ENCODE measurements at places on chromosomes 3 and 15.
A peak's percentile ranks its signal among the peaks of the same experiment; 100 is the strongest.

- DNase-seq, result no peak
Observed at GRCh38 chr3:135633078-135633477, 332.4 kb upstream of the PPP2R3A start.

DNA sequence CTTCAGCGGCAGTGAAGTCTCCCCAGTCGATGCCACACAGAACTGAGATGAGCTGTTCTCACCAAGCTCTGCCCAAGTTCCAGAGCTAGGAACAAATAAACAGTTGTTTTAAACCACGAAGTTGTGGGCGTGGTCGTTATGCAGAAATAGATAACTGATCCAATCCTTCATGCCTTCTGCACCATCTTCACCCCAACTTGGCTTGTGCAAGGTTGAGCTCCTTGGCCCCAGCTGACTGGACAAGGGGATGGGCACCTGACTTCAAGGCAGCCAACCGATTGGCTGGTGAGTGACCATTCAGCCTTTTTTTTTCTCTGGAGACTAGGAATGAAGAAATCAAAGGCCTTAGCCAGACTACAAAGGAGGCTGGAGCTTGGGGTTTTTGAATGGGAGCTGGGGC is 23.9 kb downstream of the LINGO1 start:
- no peak for DNase-seq

DNA sequence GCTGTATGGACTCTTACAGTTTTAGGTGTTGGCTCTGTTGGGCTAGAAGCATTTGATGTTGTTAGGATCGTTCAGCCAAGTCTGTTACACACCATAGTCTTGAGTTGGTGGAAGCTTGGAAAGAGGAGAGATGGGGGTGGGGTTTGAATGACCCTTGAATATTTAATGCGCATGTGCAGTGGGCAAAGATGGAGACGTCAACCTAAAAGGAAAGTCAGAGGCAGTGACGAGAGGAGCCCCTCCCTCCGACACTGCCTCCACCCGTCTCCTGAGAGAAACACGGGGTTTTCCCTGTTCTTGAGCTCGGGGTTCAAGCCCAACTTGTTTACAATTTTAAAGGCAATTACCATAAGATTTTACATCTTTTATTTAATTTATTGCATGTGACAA is 311.4 kb downstream of the SHQ1 start:
- DNase-seq, result no peak

GRCh38 chr15:82804575-82804949 is 1.3 kb downstream of the FSD2 start:
- no peak for DNase-seq

GRCh38 chr3:153590051-153590450 is 428.0 kb downstream of the RAP2B start:
- DNase-seq, result no peak

- no peak for DNase-seq
Observed at GRCh38 chr15:33547876-33548275, 237.1 kb downstream of the RYR3 start.

GRCh38 chr3:38117748-38118420 is 19.0 kb downstream of the ACAA1 start:
- peak; percentile 78 for DNase-seq

DNA sequence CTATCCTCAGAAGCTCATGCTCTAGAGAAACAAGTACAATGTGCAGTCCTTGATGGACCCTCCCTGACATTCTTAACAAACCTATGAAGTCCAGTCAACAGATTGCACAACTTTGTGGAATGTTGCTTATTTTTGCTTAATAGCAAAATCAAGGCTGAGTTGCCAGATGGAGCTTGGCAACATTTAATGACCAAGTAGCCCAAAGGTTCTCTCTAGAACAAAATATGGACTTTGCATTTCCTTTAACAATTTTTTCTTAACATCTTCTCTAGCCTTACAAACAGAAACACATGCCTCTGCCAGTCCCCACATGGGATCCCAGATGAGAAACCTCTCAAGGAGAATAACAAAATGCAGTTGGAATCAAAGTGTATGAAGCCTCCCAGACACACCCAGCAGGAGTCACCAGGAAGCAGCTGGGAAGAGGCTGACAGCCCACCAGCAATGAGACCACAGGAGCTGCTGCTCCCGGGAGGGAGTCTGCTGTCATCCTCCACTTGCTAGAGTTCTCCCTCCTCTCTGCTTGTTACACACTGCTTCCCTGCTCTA is 422.5 kb upstream of the CDIN1 start:
- no peak for DNase-seq

DNA sequence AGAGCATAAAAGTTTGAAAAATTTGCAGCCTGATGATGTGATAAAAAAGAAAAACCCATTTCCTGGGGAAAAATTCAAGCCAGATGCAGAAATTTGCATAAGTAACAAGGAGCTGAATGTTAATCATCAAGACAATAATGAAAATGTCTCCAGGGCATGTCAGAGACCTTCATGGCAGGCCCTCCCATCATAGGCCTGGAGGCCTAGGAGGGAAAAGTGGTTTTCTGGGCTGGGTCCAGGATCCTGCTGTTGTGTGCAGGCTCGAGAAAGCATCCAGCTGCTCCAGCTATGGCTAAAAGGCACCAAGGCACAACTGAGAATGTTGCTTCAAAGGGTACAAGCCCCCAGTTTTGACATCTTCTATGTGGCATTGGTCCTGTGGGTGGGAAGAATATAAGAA is 1014.0 kb downstream of the SI start:
- DNase-seq, result no peak

DNA sequence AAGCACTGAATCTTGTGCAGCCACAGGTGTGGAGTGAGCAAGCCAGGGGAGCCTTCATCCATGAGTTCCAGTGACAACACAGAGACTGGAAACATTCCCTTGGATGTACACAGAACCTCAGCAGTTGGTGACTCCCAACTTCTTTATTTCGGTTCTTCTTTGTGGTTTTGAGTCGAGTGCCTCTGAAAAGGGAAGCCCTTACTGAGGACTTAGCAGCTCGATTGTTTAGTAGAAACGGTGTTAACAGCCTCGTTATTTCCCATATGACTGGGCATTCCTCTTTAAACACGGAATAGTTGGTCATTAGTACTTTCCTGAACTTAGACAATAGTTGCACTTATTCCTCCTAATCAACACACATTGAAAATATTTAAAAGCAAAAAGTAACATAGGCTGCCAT is 7.7 kb downstream of the SLCO3A1 start:
- no peak for DNase-seq

- DNase-seq, result no peak
Observed at GRCh38 chr3:188470508-188471130, 316.7 kb downstream of the LPP start.

- no peak for DNase-seq
Observed at GRCh38 chr3:178669022-178669601, 132.9 kb downstream of the KCNMB2 start.

DNA sequence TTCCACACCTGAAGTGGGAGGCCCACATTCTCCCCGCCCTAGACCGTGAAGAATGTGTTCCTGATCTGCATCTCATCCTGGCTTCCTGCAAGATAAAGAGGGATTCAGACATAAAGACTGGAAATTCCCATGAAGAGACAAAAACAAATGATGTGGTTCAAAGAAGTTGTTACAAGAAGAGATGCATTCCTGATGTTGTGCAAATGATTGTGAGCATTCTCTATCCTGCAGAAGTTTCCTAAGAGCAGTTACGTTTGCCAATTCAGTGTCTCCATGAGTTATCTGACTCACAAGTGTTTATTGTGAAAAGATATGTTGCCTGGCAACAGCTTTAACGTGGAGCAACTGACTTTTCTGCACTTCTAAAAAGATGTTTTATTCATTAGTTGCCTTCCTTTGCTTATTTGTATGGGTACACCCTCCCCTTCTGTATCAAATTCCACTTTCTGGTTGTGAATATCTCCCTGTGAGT is 107.8 kb downstream of the ZIC4 start:
- no peak for DNase-seq

DNA sequence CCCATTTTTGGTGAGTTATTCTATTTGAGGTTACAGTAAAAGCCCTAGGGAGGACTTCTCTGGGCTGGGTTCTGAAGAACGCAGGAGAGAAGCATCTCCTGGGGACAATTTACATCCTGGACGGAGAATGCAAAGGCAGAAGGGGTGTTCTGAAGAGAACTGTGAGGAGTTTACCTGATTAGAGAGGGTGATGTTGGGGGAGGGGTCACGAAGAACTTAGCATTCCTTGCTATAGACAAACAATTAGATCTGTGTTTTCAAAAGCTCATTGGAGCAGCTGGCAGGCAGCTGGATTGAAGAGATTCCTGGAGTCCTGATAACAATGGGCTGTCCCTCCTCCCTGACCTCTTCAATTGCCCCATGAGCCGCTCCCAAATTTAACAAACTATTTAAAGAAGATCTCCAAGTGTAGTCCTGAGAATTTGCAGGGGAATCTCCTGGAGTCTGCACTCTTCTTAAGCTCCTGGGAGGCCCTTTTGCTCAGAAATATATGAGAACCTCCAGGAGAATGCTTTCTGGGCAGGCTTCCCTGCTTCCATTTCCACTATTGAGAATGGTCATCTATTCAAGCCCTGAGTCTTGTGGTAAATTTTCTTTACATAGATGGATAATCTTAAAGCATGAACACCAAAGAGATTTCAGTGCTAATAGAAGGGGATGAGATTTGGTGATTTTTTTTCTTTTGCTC is 55.3 kb downstream of the ARHGAP31 start:
- DNase-seq, result no peak

DNA sequence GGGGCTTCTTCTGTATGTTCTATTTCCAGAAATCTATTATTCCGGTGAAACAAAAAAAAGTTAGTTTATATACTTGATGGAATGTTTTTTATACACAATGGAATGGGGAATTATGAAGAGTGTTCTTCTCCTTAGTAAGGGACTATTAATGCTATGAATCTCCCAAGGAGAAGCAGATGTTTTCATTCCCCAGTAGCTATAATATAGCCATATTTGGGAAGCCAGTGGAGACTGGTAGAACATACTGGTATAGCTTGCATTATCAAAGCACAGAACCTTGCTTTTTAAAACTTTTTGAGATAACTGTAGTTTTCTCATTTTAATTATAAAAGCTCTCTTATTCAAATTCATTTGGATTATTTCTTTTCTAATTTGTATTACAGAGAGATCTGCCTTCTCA is 38.3 kb downstream of the ADGRG7 start:
- no peak for DNase-seq

DNA sequence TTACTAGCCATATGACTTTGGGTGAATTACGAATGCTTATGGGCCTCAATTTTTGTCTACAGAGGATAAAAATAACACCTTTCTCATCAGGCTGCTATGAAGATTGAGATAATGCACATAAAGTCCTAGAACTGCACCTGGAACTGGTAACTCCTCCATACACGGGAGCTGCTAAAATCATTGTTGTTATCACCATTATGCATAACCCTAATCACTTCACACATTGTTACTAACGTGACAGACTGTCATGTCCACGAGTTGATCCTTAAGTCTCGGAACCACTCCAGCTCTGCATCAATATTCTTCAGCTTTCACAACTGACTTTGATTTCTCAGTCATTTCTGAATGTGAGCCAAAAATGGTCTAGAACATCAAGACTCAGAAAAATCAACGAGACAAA is 64.1 kb downstream of the RFTN1 start:
- DNase-seq, result no peak

DNA sequence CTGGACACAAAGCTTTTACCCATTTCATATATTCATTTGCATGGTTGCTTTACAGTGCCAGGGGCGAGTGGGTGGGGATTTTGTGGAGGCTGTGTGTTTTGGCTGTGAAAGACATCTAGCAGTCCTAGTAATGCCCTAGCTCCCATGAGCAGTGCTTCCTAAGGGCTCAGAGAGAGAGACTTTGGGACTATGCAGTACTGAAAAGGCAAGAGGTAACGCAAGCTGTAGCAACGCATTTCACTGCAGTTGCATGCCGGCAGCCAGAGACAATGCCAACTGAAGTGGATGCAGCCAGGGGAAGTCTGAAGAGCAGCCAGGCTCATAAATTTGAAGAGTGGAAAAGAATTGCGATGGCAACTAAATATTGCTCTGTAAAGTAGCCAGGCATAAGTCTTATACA is 27.4 kb upstream of the ATP10A start:
- DNase-seq, result no peak

DNA sequence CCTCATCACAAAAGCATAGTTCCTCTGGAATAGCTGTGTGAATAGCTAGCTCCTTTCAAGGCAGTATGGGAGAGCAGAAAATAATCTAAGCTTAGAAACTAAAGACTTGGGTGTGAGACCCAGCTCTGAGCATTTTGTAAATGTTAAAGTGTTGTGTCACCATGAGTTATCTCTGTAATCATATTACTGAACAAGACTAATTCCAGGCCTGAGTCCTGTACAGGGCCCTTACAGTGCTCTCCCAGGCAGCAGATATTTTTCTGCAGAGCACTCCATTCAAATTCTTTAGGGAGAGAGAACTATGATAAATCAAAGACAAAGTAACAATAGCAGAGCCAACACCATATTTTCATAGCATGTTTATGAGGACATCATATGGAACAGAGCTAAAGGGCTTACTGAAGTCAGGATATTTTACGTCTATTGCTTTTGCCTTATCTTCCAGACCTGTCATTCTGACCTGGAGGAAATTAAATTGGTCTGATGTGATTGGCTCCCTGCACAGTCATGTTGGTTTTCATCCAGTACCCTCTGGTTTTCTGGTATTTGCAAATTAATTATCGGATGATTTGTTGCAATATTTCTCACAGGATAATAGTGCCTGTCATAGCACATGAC is 172.6 kb upstream of the PPP2R3A start:
- DNase-seq, result no peak

- DNase-seq, result no peak
Observed at GRCh38 chr3:37255990-37256308, 81.6 kb upstream of the LRRFIP2 start.

GRCh38 chr3:190053919-190054672 is 66.6 kb downstream of the P3H2 start:
- DNase-seq, result no peak

- DNase-seq, result no peak
Observed at GRCh38 chr3:127858937-127859336, 36.6 kb upstream of the MGLL start.

DNA sequence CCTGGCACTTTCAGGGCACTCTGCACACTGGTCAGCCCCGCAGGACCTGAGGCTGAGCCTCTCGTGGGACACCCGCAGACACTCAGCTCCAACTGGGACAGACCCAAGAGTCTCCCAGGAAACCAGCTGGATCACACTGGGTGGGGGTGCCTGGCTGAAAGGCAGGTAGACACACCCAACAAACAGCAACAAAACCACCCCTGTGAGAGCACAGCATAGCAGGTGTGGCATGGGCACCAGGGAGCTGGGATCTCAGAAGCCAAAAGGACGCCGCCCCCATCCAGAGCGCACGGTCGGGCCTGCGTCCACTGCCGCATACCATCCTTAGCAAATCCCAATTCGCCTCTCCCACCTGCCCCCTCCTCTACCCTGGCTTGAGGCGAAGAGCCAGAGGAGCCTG is 154.2 kb upstream of the LINGO1 start:
- DNase-seq, result no peak

- DNase-seq, result no peak
Observed at GRCh38 chr3:48934333-48934991, 15.8 kb downstream of the ARIH2 start.

GRCh38 chr15:47812470-47812999 is 95.2 kb downstream of the SEMA6D start:
- DNase-seq, result no peak

DNA sequence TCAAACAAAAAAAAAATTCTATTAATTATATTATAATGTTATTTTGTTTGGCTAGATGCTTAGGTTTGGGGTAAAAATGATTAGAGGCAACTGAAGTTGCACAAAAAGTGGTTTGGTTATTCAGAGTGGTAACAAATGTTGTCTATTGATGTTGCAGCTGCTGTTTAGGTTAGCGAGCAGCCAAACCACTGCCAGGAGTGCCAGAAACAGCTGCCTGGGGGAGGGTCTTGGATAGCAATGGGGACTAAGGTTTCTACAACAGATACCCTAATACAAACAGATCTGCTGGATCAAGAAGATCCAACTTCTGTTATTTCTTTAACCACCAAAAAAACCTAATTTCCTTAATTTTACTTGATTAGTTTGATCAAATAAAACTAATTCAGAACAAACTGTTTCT is 26.6 kb downstream of the BTLA start:
- no peak for DNase-seq
